ENCODE measurements at places on chromosomes 6 and 20.
A peak's percentile ranks its signal among the peaks of the same experiment; 100 is the strongest.

DNA sequence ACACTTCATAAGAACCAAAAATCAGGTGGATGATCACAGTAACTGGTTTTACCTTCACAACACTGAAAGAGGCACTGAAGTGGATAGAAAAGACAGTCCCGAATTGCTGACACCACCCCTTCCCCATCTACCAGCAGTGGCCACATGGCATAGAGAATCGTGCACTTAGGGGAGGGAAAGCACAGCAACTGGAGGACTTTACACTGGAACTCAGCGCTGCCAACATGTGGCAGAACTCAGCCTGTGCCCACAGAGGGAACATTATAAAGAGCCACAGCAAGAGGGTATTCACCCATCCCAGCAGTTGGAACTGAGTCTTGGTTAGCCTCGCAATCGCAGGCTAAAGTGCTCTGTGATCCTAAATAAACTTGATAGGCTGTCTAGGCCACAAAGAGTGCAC lies 6.5 kb upstream of the KIAA1586 start:
- DNase-seq, result no peak

DNA sequence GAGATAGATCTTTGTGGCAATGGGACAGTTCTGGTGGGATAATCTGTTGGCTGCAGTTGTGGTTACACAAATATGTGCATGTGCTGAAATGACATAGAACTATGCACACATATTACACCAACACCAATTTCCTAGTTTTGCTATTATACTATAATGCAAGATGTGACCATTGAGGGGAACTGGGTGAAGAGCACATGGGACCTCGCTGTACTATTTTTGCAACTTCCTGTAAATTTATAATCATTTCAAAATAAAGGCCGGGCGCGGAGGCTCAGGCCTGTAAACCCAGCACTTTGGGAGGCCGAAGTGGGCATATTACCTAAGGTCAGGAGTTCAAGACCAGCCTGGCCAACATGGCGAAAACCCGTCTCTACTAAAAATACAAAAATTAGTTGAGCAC lies 8.7 kb downstream of the ARMC12 start:
- DNase-seq, result no peak

GRCh38 chr20:47950124-47950912 lies 165.0 kb upstream of the SULF2 start:
- no peak for DNase-seq

DNA sequence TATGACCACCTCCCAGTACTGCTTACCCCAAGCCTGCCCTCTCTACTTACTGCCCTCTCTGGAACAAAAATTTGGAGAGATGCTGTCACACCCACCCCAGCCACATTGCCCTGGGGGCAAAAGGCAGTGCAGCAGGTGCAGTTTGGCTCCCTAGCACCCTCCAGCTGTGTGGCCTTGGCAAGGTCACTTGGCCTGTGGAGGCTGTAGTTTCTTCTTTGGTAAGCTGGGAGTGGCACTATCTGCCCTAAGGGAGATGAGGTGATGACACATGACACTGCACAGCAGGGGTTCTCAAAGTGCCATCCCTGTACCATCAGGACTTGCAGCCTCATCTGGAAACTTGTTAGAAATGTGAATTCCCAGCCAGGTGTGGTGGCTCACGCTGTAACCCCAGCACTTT lies 44.8 kb downstream of the TAF8 start:
- no peak for DNase-seq

GRCh38 chr6:17042422-17043147 lies 59.3 kb upstream of the STMND1 start:
- DNase-seq, result peak; percentile 68

GRCh38 chr6:12359036-12359435 lies 68.9 kb downstream of the EDN1 start:
- no peak for DNase-seq

- DNase-seq, result no peak
Observed at GRCh38 chr6:86707545-86708120, 229.7 kb upstream of the HTR1E start.

GRCh38 chr6:87110636-87111035 lies 15.7 kb upstream of the CGA start:
- DNase-seq, result no peak

DNA sequence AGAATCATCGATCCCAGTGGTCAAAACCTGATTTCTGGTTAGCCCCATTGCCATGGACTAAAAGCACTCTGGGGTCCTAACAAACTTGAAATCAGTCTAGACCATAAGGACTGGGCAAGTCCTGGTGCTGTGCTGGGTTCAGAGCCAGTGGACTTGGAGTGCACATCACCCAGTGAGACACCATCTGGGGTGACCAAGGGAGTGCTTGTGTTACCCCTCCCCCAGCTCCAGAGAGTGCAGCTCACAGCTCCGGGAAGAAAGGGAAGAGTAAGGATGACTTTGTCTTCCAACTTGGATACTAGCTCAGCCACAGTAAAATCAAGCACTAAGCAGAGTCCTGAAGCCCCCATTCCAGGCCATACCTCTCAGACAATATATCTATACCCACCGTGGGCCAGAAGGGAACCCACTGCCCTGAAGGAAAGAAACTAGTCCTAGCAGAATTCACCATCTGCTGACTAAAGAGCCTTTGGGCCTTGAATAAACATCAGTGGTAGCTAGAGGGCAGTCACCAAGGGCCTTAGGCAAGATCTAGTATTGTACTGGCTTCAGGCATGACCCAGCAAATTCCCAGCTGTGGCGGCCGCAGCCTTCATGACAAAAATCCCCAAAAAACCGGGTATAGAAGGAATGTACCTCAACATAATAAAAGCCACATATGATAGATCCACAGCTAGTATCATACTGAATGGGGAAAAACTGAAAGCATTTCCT lies 153.5 kb upstream of the OGFRL1 start:
- DNase-seq, result no peak

DNA sequence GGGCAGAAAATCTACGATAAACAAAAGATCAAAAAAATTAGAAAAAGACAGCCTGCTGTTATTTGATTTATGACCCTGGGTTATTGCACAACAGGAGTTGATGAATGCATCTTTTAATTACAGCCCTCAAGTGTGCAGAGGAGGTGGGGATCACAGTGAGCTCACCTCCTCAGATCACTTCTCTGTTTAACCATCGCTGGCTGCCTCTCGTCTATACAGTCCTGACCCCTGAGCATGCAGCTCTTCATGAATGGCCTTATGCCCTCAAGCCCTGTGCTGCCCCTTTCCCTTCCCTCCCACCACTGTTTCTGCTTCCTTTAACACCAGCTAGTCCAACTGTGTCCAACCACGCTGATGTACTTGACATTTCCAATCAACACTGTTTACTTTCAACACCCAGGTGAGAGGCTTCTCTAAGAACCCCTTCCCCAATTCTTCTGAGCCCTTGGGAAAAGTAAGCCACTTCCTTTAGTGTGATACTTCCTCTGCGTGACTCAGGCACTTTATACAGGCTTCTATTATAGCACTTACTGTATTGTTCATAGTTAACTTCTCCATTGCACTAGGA lies 60.6 kb upstream of the RIPOR2 start:
- no peak for DNase-seq

- DNase-seq, result no peak
Observed at GRCh38 chr6:169558378-169558773, 143.5 kb downstream of the WDR27 start.

GRCh38 chr6:163667372-163668060 lies 253.0 kb downstream of the QKI start:
- peak; percentile 15 for DNase-seq

GRCh38 chr6:106546261-106546690 lies 83.0 kb downstream of the RTN4IP1 start:
- DNase-seq, result peak; percentile 32

GRCh38 chr6:38169977-38170526 lies 350.5 kb downstream of the ZFAND3 start:
- DNase-seq, result no peak

DNA sequence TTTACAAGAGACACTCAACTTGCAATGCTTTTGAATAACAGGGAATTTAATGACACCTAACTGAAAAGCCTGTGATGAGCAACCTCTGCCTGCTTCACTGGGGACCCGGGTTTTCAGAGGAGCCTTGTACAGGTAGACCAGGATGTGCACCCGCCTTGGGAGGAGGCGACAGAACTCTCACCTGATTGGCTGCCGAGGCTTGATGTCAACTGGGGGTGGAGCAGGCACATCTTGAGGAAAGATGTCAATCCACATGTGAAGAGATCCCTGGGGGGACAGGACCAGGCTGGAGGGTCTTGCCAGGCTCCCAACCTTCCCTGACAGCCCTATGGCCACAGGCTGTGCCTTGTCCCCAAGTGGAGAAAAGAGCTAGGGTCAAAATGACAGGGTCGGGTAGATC lies 19.8 kb downstream of the ERGIC3 start:
- DNase-seq, result no peak

GRCh38 chr20:57170343-57170742 lies 96.1 kb downstream of the BMP7 start:
- DNase-seq, result no peak

- no peak for DNase-seq
Observed at GRCh38 chr20:21364413-21364812, 32.9 kb downstream of the NKX2-4 start.

DNA sequence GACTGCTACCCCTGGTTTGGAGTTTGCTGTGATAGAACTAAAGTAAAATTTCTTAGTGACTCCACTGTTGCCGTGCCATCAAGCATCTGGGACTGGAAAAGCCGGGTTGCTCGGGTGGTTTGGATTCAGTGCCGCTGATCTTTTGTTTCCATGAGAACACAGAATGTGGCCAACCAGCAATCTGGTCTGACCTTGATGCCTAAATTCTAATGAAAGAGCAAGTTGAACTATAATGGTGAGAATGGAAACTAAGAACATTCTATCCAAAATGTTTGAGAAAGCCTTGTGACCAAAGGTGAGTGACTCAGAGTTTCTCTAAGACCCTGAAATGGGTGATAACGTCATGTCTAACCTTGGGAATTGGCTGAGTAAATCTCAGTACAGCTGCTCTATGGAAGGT lies 9.9 kb upstream of the PI16 start:
- DNase-seq, result peak; percentile 23

GRCh38 chr20:33679758-33680485 lies 5.7 kb upstream of the NECAB3 start:
- no peak for DNase-seq

- no peak for DNase-seq
Observed at GRCh38 chr6:165092881-165093595, 216.4 kb downstream of the C6orf118 start.

DNA sequence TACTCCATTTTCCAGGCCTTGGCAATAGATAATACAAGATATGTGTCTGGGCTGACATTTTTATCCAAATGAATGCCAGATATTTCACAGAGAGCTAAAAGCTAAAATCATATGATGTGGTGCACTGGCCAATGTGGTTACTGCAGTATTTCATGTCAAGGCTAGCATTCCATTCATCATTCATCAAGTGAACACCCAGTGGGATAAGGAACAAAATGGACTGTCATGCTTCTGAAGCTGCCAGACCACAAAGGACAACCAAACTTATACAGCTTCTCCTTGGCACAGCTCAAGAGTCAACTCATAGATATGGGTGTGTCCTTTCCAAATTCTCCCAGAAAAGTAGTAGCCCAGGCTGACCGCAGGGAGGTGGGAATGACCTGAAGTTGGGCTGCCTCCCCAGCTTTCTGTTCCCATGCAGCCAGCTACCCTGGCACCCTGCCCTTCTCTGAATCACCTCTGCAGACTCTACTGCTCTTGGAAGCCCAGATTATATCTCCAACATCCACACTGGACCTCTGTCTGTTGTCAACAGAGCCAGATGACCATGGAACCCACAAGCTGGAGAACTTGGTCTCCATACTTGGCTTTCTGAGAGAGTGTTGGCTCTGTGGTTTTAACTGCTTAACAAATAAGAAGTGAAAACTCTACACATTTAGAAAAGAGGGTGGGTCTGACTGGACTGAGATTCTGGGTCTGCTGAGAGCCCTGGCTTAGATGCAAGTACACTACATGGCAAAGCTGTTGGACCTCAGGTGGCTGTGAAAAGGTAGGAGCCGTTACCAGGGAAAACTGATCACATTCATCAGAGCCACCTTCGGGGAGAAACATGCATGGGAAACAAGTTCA lies 122.8 kb downstream of the ALDH8A1 start:
- peak; percentile 81 for DNase-seq

DNA sequence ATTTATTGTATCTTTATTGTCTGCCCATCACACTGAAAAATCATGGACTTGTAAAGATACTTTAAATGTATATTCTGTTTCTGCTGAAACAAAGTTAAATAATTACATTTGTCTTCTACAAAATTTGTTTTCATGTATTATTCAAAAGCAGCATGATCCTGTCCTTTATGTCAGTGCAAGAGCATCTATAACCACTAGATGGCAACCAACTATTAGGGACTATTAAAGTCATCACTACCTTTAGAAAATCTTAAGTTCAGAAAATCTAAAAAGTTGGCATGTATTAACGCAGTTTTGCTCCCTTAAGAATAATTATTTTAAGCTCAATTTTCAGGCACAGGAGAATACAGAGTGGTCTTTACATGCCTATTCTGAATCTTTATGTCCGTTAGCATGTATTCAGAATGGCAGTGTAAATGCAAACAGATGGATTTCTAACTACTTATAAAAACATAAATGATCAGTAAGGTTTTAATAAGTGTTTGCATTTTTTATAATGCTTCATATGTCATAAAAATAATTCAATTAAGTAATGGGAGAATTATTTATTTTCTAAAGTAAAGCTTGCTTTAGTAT lies 17.8 kb downstream of the TMEM30A start:
- peak; percentile 76 for DNase-seq

DNA sequence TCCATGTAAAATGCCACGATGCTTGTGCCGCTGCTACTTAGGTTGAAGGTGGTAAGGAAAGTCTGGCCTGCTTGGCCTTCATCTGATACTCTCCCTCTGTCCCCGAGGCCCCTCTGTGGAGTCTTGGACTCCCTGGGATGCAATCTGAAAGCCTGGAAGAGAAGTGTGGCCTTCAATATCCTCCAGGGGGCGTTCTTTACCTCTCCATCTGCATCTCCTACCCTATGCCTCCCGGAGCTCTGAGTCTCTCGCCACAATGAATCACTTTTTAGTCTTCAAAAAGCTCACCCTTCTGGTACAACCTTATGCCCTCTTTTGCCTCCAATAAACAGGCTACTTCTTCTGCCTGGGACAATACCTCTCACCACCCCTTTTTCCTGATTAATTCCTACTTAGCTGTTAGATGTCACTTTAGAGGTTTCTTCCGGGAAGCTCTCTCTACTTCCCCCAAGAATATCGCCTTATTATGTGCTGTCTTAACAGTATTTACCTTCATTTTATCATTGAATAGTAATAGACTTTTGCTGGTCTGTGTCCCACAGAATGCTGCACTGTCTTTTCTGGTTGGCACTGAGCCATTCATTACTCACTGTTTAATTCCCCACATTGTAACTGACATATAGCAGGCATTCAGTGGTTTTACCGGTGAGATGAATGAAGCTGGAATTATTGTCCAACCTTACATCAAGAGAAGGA lies 13.9 kb upstream of the ATG5 start:
- DNase-seq, result peak; percentile 70
